ENCODE measurements at places on chromosomes 11 and 22.

DNA sequence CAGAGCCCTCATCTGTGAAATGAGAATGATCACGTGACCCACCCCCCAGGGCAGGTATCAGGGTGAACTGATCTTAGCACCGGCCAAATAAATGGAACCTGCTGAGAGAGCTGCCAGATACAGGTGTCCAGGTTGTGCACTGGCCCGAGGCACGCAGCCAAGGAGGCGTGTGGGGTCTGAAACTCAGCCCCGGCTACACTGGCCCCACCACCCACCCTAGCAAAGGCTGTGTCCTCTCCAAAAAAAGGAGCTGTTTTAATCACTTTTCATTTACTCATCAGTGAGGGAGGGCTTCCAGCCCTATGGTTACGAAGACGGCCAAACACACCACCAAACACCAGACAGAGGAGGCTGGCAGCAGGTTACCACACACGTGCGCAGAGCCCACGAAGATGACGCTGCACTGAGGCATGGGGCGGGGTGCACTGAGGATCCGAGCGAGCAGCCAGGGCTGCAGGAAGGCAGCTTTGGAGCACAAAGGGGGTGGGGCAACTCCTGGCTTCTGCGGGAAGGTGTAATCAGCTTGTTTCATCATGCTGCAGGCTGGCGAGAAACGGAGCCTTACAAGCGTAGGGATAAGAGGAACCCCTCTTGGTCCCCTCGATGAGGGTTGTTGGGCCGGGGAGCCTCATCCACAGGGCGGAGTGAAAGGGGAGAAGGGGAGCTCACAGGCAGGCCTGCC is 19.5 kb upstream of the SLC22A12 start:
- no peak for DNase-seq

DNA sequence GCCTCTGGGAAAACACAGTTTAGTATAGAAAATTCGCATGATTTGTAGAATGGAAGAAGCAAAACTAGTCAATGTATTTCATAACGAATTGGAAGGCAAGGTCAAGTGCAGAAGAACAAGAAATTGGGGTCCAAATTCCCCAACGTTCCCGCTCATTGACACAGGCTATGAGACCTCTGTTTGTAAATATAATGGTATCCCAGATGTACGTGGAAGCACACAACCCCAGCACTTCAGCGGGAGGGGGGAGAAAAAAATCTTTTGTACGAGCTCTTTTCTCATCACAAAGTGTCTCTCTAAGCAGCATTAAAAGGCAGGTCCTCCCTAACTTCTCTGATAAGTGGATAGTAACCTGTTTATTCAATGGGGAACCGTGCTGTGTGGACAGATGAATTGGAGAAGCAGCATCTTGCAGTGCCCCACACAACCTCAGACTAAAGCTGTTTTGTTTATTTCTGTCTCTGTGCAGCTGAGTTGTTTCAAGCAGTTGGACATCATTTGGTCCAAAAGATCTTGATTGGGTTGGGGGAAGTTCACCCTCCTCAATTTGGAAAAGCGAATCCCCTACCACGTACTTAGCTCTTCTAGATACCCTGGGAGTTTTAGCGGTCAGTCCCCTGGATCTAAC is 1.1 kb upstream of the GAB2 start:
- peak; percentile 34 for DNase-seq

DNA sequence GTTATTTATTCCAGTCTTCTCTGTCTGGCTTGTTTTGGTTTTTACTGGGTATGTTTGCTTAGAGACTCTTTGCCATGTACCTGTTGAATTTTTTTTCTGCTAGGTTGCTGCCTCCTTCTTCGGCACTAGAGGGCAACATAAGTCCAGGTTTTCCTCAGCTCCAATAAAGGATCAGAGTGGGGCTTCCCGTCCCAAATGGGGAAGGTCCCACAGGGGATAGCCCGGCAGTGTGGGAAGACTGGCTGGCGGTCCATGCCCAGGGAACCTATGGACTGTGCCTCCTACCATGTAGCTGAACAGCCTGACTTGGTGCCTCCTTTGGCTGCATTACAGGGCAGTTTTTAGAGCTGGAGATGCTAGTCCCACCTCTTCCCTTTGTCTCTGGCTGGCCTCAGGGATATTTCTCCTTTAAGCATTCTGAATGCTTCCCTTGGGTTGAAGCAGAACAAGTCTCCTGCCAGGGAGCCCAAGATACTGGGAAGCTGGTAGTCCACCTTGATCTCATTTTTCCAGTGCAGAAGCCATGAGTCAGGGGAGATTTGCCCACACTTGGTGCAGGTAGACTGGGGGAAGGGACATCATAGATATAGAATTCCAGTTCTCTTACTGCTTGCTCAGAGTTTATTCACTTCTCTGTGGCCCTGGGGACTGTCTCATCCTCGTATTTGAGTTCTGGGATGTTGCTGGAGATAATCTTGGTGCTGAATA is 60.2 kb downstream of the BRD1 start:
- DNase-seq = no peak

DNA sequence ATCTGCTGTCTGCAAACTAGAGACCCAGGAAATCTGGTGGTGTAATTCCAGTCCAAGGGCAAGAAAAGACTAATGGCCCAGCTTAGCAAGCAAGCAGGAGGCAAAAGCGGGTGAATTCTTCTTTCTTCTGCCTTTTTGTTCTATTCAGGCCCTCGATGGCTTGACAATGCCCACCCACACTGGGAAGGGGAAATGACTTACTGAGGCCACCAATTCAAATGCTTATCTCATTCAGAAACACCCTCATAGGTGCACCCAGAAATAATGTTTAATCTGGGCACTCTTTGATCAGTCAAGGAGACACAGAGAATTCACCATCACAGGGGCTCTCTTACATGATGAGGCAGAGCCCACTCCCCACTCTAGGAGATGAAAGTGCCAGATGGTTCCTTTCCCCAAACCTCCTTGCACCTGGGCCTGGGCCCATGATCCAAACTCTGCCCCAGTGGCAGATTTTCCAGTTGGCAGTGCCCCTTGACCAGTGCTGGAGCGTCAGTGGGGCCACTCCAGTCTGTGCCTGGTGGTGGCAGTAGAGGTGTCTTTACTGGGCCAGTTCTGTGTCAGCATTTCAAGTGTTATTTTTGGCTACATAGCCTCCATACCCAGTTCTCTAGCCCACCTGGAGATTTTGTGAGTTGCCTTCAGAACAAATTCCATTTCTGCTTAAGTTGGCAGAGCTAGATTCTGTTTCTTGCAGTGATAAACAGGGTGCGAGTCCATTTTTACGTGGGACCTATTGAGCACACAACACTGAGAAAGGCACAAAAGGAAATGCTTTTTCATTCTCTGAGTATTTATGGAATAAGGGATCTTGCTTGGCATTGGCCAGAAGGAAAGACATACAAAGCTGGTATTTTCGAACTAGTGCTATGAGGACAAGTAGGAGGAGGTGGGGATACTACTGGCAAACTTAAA is 7.5 kb downstream of the ELMOD1 start:
- DNase-seq = no peak

GRCh38 chr11:61593151-61593550 is 12.3 kb upstream of the SYT7 start:
- no peak for DNase-seq

DNA sequence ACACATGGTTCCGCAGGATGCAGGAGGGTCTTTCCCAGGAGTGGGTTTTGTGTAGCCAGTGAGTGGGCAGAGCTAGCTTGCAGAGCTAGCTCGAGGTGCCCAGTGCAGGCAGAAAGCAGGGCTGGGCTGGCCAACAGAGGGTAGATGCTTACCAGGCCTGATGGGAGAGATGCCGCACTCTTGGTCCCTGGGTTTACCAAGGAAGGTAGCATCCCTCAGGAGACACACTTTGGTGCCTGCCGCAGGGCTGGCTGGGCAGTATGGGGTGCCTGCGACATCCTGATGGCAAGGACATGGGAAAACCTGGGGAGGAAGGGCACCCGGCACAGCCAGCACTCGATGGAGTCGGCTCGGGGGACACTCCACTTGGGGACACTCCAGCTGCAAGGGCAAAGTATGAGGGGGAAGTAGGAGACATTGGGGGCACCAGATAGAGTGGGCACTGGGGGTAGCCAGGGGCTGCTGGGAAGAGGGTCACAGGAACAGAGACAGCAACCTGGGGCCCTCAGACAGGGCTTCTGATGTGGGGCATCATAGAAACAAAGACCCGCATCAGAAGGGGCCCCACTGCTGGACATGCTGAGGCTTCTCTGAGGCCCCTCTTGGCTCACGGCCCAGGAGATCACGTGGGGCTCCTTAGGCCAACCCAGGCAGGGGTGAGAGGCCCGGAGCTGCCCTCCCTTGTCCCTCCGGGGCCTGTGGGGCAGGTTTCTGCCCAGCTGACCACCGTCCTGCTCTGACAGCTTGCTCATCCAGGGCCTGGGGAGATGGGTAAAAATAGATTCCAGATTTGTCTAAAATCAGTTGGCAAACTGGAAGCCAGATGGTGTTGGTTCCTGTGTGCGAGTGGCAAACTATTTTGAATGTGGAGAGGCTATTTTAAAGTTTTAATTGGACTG is 89.8 kb downstream of the MORC2 start:
- DNase-seq = no peak

GRCh38 chr11:10076458-10077141 is 217.4 kb downstream of the SBF2 start:
- DNase-seq = peak; percentile 14

GRCh38 chr11:95611827-95612226 is 177.8 kb downstream of the FAM76B start:
- DNase-seq = no peak

DNA sequence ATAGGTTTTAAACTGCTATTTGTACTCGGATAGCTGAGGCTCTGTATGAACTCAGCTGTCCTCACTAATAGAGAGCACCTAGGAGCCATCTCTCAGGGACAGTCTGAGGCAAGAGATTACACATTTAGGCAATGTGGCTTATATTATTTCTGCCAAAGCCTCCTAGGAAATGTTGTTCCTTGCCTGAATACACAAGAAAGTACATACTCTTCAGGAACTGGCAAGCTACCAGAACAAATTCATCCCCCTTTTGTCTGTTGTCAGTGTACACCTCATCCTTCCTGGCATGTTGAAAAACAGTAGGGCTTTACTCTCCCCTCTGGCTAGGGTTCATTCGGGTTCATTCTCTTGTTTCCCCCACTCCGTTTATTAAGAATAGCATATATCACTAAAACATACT is 615.9 kb upstream of the FAT3 start:
- DNase-seq = peak; percentile 17
